ENCODE measurements at places on chromosomes 5 and 9.

- no peak for DNase-seq
Observed at GRCh38 chr9:89488131-89488530, 9.8 kb downstream of the SEMA4D start.

DNA sequence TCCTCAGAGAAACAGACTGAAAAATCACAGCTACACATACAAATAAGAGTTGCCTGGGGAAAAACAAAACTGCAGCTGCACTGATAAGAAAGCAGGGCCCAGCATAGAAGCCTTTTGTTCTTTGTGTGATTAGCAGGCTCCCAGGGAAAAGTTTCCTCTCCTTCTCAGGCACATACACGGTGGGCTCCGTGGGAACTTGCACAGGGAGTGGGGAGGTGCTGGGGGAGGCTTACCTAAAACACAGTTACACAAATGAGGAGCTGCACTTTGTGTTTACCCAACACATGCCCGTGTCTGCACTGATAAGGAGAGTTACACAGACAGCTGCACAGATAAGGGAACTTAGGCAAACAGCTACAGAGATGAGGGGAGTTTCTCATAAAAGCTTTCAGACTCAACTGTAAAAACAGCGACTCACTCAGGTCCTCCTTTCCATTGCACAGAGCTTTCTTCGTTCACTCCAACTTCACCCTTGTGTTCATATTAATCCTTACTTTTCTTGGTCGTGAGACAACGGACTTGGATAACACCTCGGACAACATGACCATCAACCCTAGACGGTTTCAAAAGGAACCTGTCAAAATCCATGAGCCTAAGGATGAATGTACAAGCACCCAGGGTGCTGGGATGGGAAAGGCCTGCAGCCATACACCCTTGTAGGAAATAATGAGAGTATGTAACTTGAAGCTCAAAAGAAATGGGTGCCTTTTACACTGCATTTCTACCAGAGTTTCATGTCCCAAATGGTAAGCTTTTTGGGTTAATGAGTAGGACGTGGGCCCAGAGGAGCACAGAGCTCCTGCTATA, 50.8 kb downstream of the SERINC5 start:
- DNase-seq: no peak

DNA sequence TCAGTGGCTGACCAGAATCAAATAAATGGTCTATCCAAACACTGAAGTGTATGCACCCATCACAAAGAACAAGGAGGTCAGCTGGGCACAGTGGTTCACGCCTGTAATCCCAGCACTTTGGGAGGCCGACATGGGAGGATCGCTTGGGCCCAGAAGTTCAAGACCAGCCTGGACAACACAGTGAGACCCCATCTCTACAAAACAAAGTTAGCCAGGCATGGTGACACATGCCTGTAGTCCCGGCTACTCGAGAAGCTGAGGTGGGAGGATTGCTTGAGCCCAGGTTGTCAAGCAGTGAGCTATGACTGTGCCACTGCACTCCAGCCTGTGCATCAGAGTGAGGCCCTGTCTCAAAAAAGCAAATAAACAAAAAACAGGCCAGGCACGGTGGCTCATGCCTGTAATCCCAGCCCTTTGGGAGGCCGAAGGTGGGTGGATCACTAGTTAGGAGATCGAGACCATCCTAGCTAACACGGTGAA, 40.5 kb downstream of the SEMA4D start:
- no peak for DNase-seq

GRCh38 chr5:154972476-154973080, 31.7 kb downstream of the MRPL22 start:
- DNase-seq: no peak

GRCh38 chr5:10728679-10729078, 32.4 kb downstream of the DAP start:
- DNase-seq: no peak

DNA sequence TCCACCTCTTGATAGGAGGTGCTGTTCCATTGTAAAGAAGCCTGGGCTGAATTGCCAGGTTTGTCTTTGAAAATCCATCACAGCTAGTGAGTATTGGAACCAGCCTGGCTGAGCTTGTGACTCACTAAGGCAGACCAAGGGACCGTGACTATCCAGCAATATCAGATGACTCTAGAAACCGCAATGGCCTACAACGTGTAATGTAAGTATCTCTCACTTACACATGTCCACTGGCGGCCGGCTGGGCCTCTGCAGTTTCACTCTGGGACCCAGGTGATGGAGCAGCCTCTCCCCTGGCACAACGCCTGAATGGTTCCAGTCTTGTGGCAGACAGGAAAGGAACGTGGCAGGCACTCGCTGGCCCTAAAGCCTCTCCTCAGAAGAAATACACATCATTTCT, 3.1 kb upstream of the HRH2 start:
- no peak for DNase-seq

- no peak for DNase-seq
Observed at GRCh38 chr5:143569213-143569701, 165.8 kb upstream of the NR3C1 start.

DNA sequence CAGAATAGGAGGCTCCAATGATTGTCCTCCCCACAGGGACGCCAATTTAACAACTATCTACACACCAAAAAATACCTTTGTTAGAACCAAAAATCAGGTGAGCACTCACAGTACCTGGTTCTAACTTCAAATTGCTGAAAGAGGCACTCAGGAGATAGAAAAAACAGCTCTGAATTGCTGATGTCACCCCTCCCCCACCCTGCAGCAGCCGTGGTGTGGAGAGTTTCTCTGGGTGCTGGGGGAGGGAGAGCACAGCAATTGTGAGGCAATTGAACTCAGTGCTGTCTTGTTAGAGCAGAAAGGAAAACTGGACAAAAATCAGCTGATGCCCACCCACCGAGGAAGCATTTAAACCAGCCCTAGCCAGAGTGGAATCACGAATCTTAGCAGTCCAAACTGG, 41.8 kb downstream of the TNFSF8 start:
- no peak for DNase-seq

GRCh38 chr9:33158843-33159776, 8.0 kb downstream of the B4GALT1 start:
- DNase-seq: peak; percentile 39

GRCh38 chr5:10498350-10498749, 56.7 kb downstream of the ROPN1L start:
- DNase-seq: no peak

GRCh38 chr9:127267793-127268525, 3.4 kb downstream of the GARNL3 start:
- DNase-seq: no peak

- no peak for DNase-seq
Observed at GRCh38 chr9:69104830-69105527, 69.1 kb upstream of the TJP2 start.

GRCh38 chr5:94793816-94794198, 175.3 kb downstream of the SLF1 start:
- DNase-seq: no peak

DNA sequence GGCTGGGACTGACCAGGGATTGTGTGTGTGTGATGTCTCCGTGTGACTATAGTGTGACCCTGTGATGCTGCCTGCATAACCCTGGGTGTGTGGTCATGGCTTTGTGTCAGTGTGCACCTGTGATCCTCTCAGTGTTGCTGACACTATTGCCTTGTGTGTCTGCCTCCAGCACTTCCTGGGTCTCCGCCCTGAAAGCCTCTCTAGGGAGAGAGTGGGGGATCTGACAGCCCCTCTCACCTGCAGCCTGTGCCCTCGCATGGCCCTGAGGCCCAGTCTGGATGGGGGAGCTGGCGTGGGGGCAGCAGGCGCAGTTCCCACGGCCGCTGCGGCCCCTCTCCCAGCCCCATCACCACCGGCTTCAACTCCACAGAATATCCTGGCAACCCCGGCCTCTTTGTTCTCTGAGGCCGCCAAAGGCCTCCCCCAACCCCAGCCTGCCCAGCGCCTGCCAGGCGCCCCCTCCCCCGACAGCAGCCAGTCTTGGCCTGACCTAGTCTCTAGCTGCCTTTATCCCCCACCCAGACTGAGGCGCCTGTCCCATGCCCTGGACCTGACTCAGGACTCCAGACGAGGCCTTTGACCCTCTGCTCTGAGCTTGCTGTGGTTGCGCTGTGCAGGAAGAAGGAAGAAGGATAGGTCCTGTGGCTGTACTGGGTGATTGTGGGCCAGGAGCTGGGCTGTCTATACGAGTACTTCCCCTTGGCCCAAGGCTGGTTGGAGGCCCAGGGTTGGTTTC, 38.7 kb downstream of the CXXC5 start:
- no peak for DNase-seq

DNA sequence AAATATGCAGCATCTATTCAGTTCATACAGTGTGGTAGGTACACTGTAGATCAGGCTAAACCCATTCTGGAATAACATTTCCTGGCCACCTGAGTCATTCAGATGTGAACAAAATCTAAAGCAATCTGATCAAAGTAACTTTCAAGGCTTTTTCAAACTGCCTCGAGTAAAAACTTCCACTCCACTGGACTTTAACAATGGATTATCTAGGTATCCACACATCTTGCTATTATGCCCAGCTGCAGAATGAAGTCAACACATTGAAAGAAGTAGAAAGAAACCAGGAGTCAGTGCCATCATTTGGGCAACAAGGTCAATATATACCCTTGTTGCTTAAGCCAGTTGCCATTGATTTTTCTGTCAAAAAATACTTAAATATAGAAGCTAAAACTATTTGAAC, 1352.6 kb upstream of the NUDT12 start:
- no peak for DNase-seq

DNA sequence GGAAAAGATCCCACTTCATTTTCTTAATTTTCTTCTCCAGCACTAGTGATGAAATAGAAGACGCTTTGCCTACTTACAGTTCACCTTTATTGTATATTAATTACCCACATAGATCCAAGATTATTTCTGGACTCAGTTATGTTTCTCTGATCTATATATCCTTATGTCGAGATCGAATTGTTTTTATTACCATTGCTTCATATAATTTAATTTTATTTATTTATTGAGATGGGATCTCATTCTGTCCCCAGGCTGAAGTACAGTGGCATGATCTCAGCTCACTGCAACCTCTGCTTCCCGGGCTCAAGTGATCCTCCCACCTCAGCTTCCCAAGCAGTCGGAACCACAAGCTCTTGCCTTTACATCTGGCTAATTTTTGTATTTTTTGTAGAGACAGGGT, 121.3 kb downstream of the UGCG start:
- DNase-seq: no peak

- DNase-seq: no peak
Observed at GRCh38 chr9:37104183-37104889, 16.0 kb upstream of the ZCCHC7 start.

GRCh38 chr5:7869474-7870136, 657 bp downstream of the MTRR start:
- DNase-seq: peak; percentile 18

GRCh38 chr9:109519366-109519765, 21.3 kb upstream of the PTPN3 start:
- no peak for DNase-seq

DNA sequence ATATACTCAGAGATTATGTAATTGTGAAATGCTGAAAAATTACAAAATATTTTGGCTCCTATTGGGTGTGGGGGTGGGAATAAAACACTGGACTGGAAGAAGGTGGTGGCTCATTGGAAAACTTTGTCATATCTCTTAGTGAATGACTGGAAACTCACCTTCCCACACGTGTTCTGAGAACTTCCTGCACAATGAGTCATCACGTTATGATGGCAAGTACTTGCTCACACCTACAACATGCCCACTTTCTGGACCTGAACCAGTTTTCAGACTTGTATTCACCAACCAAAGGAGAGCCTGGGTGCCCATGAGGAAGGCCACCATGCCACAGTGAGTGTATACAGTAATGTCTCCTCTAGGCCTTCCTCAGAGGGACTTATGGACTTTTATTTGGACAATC, 294.8 kb downstream of the ASTN2 start:
- no peak for DNase-seq

DNA sequence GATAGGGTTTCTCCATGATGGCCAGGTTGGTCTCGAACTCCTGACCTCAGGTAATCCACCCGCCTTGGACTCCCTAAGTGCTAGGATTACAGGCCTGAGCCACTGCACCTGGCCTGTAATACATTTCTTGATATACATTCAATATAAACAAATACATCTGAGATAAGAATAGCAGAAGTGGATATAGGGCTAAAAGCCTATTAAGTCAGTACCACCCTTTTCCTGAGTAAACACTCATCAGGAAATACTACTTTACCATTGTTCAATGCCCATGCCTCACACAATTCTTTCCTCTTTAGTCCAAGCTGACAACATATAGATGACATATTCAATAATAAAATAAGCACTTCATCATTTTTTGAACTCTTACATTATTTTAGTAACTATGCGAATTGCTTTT, 64.8 kb downstream of the MRPS27 start:
- no peak for DNase-seq

- DNase-seq: no peak
Observed at GRCh38 chr9:112249277-112249676, 74.2 kb upstream of the SUSD1 start.

DNA sequence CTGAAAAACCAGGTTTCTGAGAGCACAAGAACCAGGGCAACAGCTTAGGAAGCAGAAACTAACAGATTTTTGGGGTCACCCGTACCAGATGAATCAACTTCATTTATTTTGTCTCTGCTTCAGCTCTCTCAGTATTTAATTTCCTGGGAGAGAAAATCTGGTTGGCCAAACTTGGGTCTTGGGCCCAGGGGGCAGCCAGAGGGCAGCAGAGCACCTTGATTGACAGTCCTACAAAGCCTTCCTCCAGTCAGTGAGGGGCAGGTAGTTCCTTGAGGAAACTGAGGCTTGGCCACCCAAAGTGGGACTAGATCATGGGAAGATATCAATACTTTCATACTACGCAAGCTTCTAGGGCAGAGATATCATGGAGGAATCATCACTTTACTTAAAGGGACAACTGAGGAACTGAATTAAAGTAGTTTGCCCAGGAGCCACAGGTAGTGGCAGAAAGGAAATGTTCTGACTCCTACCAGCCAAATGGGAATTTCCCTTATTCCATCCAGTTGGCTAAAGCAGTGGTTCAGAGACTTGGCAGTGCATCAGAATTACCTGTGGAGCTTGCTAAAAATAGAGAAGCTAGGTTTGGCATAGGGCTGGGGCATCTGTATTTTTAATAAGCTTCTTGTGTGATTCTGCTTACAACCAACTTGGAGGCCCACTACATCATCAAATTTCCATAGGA, 21.5 kb upstream of the ARHGAP26 start:
- DNase-seq: peak; percentile 40

- no peak for DNase-seq
Observed at GRCh38 chr5:119795768-119796167, 166.4 kb downstream of the FAM170A start.

- no peak for DNase-seq
Observed at GRCh38 chr5:159774476-159775031, 141.7 kb upstream of the ADRA1B start.

DNA sequence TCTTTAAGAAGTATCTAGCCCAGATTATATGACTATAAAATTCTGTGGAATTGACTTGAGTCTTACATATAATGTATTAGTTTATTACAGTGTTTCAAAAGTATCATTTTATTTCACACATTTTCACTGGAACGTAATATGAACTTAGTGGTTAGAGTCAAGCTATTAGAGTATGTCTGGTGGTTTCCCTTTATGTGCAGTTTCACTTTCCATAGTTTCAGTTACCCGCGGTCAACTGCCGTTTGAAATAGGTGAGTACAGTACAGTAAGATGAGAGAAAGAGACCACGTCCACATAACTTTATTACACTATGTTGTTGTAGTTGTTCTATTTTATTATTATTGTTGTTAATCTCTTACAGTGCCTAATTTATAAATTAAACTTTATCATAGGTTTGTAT, 50.5 kb downstream of the COMMD10 start:
- DNase-seq: no peak

GRCh38 chr9:34610434-34611206, 1.3 kb downstream of the RPP25L start:
- no peak for DNase-seq

- no peak for DNase-seq
Observed at GRCh38 chr5:180468732-180469585, 25.2 kb upstream of the CNOT6 start.

GRCh38 chr9:136482046-136482792, 621 bp downstream of the SEC16A start:
- no peak for DNase-seq

Measured in T-helper 9 cell (primary cell).